ENCODE measurements at places on chromosomes 7 and 10. TPM values are rescaled to one million over a fixed set of nuclear protein-coding genes. Genes with fewer than 3 reads are reported as not detected.

Gene RTKN2
- total RNA-seq: 0.89 TPM

Gene TRPV5
- total RNA-seq: not detected

Gene PTN
- 7.7 TPM for total RNA-seq

Gene FBXL13
- total RNA-seq: 2.3 TPM

Gene IFIT2
- total RNA-seq: 1.9 TPM

Gene SH2D4B
- total RNA-seq: not detected

Gene FGF8
- total RNA-seq: not detected

Gene TMEM26
- 0.28 TPM for total RNA-seq

Gene LFNG
- 16.6 TPM for total RNA-seq

Gene DLX6
- not detected for total RNA-seq

Gene DPYSL4
- 6.3 TPM for total RNA-seq

Gene TMEM225B
- 0.89 TPM for total RNA-seq

Gene CHST15
- total RNA-seq: 0.46 TPM

Gene UNCX
- not detected for total RNA-seq

Gene ANKRD61
- not detected for total RNA-seq

Gene USP6NL
- 7.7 TPM for total RNA-seq

Gene ATAD1
- 47.8 TPM for total RNA-seq

Gene KIF11
- 2.4 TPM for total RNA-seq

Gene ACBD7
- 0.30 TPM for total RNA-seq

Gene RSPH10B2
- total RNA-seq: 0.05 TPM

Gene WEE2
- total RNA-seq: not detected

Gene GPR15LG
- not detected for total RNA-seq

Gene HOXA10
- total RNA-seq: 13.7 TPM

Gene FFAR4
- not detected for total RNA-seq

Gene RASSF4
- total RNA-seq: 7.5 TPM

Gene FAM13C
- total RNA-seq: 1.2 TPM

Gene PSMC2
- total RNA-seq: 256 TPM

Gene HOXA2
- 0.30 TPM for total RNA-seq

Gene TRIM73
- total RNA-seq: 0.59 TPM

Gene CAMK2B
- not detected for total RNA-seq

Gene LRMDA
- total RNA-seq: 0.30 TPM

Gene TEX47
- total RNA-seq: not detected

Gene FAM221A
- 2.0 TPM for total RNA-seq

Gene TRIM74
- not detected for total RNA-seq

Gene FHIP2A
- 23.8 TPM for total RNA-seq

Gene SHTN1
- total RNA-seq: 2.9 TPM

Gene SDK1
- total RNA-seq: 0.46 TPM

Gene LRRD1
- total RNA-seq: 0.30 TPM

Gene CPN1
- total RNA-seq: not detected

Gene HACD1
- 30.0 TPM for total RNA-seq

Gene GNAI1
- total RNA-seq: 32.8 TPM

Gene OR13A1
- total RNA-seq: not detected

Gene TRPV6
- total RNA-seq: not detected

Gene MYH16
- under 0.01 TPM for total RNA-seq

Gene HDAC9
- total RNA-seq: 3.3 TPM

Gene GPR37
- 0.23 TPM for total RNA-seq

Gene CNNM1
- 0.14 TPM for total RNA-seq

Gene CELF2
- 5.1 TPM for total RNA-seq

Gene CALML3
- total RNA-seq: not detected

Gene CCL24
- total RNA-seq: not detected

Gene SRRT
- 46.3 TPM for total RNA-seq

Gene TRIM50
- total RNA-seq: not detected

Gene GRID1
- 0.09 TPM for total RNA-seq

Gene EPHB6
- total RNA-seq: 2.6 TPM

Gene GJD4
- not detected for total RNA-seq

Gene LAMB4
- total RNA-seq: 0.05 TPM

Gene CRPPA
- 2.7 TPM for total RNA-seq
